Thyroid gland (tissue), 4 donors: ENCODE measurements at places on chromosomes 2 and 18. TPM values are rescaled to one million over a fixed set of nuclear protein-coding genes. Genes with fewer than 3 reads are reported as not detected.

Gene FLACC1
- total RNA-seq = 3.9 TPM

Gene FOXI3
- total RNA-seq = not detected

Gene LIPG
- 230 TPM for total RNA-seq

Gene CABYR
- total RNA-seq = not detected

Gene SLC40A1
- total RNA-seq = 150 TPM

Gene SMAD7
- 40.1 TPM for total RNA-seq

Gene LRRC30
- total RNA-seq = not detected

Gene SOX11
- not detected for total RNA-seq

Gene ALK
- 0.22 TPM for total RNA-seq

Gene COBLL1
- 90.8 TPM for total RNA-seq

Gene MRPS5
- total RNA-seq = 57.5 TPM

Gene IL36A
- total RNA-seq = not detected

Gene EVX2
- total RNA-seq = not detected

Gene LCT
- total RNA-seq = not detected

Gene DNAJC5G
- not detected for total RNA-seq

- H3K36me3 ChIP-seq = no peaks in the 10 kb centered on the region
- no peak overlapping the region for H3K27ac ChIP-seq
- H3K4me1 ChIP-seq = peaks cover 9% of the 10 kb centered on the region
- H3K27me3 ChIP-seq = no peaks in the 10 kb centered on the region
These were observed 277.0 kb downstream of the NEDD4L start for GRCh38 chr18:58320907-58321561.

- no peaks in the 10 kb centered on the region for H3K36me3 ChIP-seq
- no peak for DNase-seq
- H3K27ac ChIP-seq = no peak overlapping the region
- no peak overlapping the region for H3K4me3 ChIP-seq
- no peaks in the 10 kb centered on the region for H3K4me1 ChIP-seq
- no peaks in the 10 kb centered on the region for H3K27me3 ChIP-seq
These were observed 13.5 kb upstream of the XDH start for GRCh38 chr2:31428001-31428418.

DNA sequence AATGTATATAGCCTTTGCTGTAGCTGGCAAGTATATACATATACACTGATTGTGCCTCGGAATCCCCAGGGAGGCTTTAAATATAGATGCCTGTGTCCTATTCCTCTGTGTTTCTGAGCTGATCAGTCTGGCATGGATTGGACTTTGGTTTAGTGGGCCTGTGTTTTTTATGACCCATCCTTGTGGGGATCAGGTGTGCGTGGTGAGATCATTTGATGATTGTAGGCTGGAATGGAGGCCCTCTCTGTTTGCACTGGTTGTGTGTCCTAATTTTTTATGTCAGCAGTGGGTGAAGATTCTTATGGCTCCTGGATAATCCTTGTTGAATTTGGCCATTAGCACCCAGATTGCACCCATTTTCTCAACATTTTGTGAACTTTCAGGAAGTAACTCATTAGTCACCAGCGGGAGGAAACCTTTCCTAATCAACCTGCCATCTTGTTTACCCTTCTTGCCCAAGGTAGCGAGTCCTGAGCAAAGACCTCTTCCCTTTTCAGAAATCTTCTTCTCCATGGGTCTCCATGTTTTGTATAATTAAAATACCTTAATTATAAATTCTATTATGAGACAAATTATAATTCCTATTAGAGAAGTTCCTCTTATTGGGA lies 75.8 kb downstream of the UGGT1 start:
- peaks cover 29% of the 10 kb centered on the region for H3K36me3 ChIP-seq
- no peak overlapping the region for H3K4me3 ChIP-seq
- DNase-seq = no peak
- H3K4me1 ChIP-seq = no peaks in the 10 kb centered on the region
- H3K27me3 ChIP-seq = no peaks in the 10 kb centered on the region

DNA sequence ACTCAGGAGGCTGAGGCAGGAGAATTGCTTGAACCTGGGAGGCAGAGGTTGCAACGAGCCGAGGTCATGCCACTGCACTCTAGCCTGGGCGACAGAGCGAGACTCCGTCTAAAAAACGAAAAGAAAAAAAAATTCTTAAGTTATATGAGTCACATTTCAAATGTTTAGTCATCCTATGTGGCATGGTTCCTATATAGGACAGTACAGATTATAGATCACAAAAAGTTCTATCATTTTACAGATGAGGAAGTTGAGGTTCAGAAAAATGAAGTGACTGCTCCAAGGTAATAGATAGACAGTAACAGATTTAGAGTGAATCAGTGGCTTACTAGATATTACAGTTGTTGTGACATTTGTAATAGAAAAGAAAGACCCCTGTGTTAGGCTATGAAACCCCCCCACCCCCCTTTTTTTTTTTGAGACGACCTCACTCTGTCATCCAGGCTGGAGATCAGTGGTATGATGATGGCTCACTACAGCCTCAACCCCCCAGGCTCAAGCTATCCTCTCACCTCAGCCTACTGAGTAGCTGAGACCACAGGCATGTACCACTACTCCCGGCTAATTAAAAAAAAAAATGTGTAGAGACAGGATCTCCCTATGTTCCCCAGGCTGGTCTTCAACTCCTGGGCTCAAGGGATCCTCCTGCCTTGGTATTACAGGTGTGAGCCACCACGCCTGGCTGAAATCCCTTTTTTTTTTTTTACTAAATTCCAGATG lies 22.7 kb downstream of the PTPN4 start:
- H3K36me3 ChIP-seq = no peaks in the 10 kb centered on the region
- H3K27me3 ChIP-seq = no peaks in the 10 kb centered on the region
- no peak overlapping the region for H3K4me3 ChIP-seq
- no peak for DNase-seq

DNA sequence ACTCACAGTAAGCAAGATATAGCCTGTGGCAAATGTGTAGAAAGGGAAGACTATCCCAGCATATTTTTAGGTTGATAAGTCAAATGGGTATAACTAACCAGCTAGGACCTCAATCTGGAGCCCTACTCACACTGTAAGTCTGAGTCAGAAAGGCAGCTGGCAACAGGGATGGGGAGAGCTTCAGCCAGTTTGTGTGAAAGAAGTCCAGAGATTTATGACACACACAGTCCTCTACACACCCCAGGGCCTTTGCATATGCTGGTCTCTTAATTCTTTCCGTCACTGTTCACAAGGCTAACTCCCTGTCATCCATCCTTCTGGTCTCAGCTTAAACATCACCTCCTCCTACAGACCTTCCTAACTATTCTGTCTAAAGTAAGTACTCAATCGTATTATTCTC lies 5.9 kb upstream of the TCF4 start:
- no peak for DNase-seq
- no peaks in the 10 kb centered on the region for H3K27me3 ChIP-seq
- H3K4me1 ChIP-seq = no peaks in the 10 kb centered on the region
- H3K4me3 ChIP-seq = no peak overlapping the region

DNA sequence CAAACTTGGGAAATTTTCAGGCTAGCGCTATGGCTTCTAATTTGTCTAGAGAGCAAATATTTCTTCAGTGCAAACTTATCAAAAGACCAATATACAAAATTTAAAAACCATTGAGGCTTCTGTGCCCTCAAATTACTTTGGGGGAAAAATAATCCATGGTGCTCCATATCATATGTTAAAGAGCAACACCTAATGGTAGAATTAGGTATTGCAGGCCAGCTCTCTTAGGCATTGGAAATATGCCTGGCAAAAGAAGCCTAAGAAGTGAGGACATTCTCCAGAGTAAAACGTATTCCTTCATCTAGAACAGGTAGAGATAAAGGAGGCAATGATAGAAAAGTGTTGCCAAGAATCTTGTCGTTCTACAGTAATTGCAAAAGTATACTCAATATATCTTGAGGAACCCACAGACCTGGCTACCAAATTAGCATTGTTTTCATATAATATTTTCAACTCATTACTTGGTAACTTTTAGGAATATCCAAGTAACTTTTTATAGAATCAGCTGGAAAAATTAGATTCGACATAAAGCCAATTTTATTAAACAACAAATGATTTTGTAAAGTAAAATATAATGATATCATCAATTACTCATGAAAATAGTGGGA lies 401.1 kb downstream of the BCL11A start:
- H3K27ac ChIP-seq = no peak overlapping the region
- no peaks in the 10 kb centered on the region for H3K27me3 ChIP-seq
- no peaks in the 10 kb centered on the region for H3K36me3 ChIP-seq
- H3K4me1 ChIP-seq = no peaks in the 10 kb centered on the region
- H3K4me3 ChIP-seq = no peak overlapping the region
- DNase-seq = no peak

DNA sequence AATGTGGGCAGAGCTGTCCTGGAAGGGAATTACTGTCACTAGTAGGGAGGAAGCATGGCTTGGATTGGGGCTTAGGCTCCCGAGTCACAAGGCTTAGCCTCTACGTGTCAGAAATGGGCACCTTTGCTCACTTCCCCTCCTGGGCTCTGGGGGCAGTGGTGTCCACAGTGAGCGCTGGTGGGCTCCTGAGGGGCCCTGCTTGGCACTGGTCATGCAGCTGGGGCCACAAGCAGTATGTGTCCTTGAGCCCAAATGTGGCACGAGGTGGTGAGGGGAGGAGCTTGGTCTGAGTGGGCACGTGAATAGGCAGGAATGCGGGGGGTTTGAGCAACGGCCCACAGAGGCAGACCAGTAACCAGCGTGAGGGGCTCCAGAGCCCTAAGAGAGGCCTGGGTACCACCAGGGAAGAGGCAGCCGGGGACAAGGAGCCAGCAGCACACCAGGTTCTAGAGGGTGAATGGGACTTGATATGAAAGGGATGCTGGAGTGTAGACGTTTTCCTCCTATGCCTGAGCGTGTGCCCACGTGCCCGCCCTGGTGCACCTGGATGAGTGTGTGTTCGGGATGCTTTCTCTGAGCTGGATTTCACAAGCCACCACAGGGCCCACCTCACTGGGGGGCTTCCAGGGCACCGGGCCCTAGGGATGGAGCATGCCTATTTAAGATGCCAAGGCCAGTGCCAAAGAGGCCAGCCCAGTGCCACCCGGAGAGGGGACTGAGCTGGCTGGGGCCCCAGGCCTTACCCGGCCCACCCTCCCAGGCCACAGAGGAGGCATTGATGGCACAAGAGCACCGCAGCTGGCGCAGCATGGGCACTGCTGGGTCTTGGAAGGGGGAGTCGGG lies 22.8 kb upstream of the PTMA start:
- no peak overlapping the region for H3K27ac ChIP-seq
- no peak overlapping the region for H3K4me3 ChIP-seq
- H3K27me3 ChIP-seq = no peaks in the 10 kb centered on the region
- H3K4me1 ChIP-seq = peaks cover 16% of the 10 kb centered on the region

GRCh38 chr2:165277295-165277694 lies 38.1 kb downstream of the SCN2A start:
- peaks cover 8% of the 10 kb centered on the region for H3K4me1 ChIP-seq
- H3K4me3 ChIP-seq = no peak overlapping the region
- no peaks in the 10 kb centered on the region for H3K36me3 ChIP-seq
- H3K27me3 ChIP-seq = no peaks in the 10 kb centered on the region

DNA sequence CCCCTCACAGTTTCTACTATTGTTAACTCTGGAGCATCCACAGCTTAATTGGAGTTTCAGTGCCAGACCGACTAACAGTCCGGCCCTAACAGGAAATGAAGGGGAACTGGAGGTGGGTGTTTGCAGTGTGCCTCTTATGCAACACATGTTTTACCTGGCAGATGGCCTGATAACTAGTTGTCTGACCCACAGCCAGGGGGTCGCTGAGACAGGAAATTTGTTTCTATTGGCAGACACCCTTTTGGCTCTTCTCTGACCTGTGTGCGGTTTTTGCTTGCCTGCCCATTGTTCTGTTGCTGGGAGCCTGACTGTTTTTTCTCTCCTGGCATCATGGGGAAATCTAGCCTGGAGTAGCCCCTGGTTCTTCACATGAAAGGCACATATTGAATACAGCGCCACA lies 1329.8 kb downstream of the DSC3 start:
- no peaks in the 10 kb centered on the region for H3K27me3 ChIP-seq
- no peaks in the 10 kb centered on the region for H3K36me3 ChIP-seq
- H3K4me3 ChIP-seq = no peak overlapping the region
- H3K4me1 ChIP-seq = no peaks in the 10 kb centered on the region
- no peak overlapping the region for H3K27ac ChIP-seq

DNA sequence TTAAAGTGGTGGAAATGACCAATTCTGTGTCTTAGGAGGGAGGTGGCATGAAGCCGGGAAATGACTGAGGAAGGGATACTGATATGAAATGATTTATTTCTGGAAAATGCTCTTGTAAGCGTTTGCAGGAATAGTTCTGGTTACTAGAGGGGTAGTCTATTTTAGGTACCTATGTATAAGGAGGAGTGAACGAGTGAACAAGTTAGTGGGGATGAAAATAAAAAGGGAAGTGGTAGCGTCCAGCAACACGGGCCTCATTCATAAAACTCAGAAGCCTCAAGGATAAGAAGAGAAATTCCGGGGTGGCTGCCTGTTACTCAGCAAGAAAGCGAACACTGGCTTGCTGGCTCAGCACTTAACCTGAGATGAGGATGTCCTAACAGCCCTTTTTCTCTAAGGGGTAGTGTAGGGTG lies 303.3 kb downstream of the NCKAP5 start:
- H3K4me1 ChIP-seq = peaks cover 16% of the 10 kb centered on the region
- H3K27me3 ChIP-seq = no peaks in the 10 kb centered on the region
- no peaks in the 10 kb centered on the region for H3K36me3 ChIP-seq
- H3K27ac ChIP-seq = no peak overlapping the region
- DNase-seq = no peak

DNA sequence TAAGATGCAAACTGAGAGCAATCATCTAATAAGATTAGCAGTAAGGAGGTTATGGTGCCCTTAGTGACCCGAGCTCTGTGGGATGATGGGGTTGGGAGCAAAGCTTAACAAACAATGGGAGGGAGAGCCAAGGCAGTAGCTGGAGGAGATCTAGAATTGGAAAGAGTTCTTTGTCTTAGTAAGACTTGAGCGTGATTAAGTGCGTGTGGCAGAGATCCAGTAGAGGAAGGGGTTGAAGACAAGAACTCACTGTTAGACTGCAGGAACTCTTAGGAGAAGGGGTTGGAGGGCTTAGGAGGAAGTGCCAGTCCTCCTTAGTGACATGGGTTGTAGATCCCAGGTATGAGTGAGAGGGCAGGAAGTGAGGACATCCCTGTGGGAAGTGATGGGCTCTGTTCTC lies 184.7 kb downstream of the GFPT1 start:
- DNase-seq = no peak
- peaks cover 9% of the 10 kb centered on the region for H3K4me1 ChIP-seq
- no peak overlapping the region for H3K4me3 ChIP-seq
- no peak overlapping the region for H3K27ac ChIP-seq
- H3K36me3 ChIP-seq = no peaks in the 10 kb centered on the region
- no peaks in the 10 kb centered on the region for H3K27me3 ChIP-seq

- H3K27ac ChIP-seq = no peak overlapping the region
- H3K4me3 ChIP-seq = no peak overlapping the region
- no peaks in the 10 kb centered on the region for H3K36me3 ChIP-seq
- DNase-seq = no peak
These were observed 259.3 kb downstream of the ZNF407 start for GRCh38 chr18:74856928-74857327.

GRCh38 chr2:38415728-38416291 lies 38.7 kb upstream of the ATL2 start:
- no peak for DNase-seq
- no peak overlapping the region for H3K4me3 ChIP-seq
- H3K27ac ChIP-seq = no peak overlapping the region
